Jurkat, Clone E6-1 (cell line): ENCODE measurements at places on chromosomes 4 and X.

DNA sequence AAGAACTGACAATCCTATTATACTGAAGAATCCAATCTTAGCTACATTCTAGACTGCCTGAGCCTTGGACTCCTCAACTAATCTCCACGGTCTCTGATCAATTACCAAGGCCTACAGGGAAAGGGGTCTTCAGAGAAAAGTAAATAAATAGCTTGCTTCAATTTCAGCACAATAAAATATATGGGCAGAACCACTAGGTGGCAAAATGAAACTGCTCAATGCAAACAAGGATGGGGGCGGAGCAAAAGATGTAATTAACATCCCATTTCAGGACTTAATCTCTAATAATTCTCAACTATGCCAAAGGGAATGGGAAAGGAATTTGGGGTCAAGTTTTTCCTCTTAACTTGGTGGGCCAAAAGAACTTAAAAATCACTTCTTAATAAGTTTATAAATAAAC is 78.4 kb upstream of the MAP3K15 start:
- peak; percentile 43 for DNase-seq

DNA sequence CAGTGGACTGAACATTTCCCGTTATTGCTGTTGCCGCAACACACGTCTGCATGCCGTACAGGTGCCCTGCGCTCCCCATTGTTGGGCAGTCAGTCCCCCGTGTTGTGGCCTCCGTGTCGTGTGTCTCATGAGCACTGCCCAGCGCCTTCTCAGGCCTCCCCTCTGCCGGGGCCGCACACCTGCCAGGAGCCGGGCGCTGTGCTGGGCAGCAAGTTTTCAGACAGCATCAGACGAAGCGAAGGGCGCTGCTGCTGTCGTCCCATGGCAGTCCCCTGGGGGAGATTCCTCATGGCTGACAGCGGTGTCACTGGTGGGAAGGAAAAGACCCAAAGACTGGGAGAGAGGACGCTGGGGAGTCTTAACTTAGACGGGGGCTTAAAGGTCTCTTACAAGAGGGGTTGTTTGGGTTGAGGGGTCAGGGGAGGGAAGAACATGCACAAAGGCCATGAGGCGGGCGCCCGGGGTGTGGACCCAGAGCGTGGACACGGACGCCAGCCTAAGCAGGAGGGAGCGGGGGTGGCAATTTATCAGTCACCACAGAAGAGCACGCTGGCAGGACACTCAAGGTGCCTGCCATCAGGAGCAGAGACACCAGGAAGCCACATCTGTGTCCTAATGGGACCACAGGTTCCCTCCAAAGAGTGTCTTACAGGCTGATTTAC is 47.3 kb downstream of the RGS12 start:
- no peak for DNase-seq

DNA sequence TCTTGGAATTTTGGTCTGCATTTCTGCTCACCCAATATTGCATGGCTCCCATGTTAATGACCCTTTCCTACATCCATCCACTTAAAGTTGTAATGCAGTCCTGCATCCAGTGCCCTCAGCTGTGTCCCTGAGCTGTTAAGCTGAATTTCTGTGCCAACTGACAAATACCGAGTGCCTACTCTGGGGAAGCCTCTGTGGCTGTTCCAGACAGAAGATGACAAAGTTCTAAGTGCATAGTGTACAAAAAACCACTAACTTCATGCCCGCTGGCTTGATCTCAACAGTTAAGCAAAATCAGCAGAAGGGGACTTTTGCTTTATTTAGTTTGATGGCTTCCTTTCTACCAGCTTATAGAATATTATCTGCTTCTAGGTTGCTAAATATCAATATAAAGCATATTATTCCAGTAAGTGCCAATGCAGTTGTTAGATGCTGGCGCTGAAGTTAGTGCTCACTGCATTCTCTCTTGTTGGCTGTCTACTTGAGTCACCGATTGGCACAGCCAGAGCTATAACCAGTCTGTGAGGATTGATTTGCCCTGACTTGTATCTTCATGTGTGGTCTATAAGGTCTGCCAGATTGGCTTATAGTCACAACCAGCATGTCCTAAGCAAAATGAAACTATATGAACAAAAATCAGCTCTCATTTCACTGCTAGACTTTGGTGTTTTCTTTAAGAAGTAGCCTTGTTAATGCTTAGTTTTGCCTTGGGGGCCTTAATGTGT is 98.9 kb downstream of the KLHL8 start:
- no peak for DNase-seq

GRCh38 chr4:147285751-147286150 is 195.1 kb upstream of the EDNRA start:
- no peak for DNase-seq

DNA sequence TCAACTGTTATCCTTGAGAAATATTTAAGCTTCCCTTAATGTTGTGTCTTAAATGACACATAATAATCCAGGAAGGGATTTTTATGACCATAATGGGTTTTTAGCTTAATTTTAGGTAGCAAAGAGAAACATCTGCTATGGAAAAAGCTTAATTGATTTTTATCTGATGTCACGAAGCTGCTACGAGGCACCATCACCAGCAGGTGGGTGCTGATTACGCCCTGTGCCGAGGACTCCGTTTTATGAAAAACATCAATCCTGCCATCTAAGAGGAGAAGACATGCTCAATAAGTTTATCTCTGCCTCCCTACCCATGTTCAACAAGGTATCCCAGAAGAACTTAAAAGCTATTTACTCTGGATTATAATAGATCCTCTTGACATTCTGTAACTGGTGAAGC is 280.6 kb upstream of the ZFP42 start:
- DNase-seq = no peak
